HCT116 (cell line): ENCODE measurements at places on chromosomes 1 and 21. TPM values are rescaled to one million over a fixed set of nuclear protein-coding genes. Genes with fewer than 3 reads are reported as not detected.

DNA sequence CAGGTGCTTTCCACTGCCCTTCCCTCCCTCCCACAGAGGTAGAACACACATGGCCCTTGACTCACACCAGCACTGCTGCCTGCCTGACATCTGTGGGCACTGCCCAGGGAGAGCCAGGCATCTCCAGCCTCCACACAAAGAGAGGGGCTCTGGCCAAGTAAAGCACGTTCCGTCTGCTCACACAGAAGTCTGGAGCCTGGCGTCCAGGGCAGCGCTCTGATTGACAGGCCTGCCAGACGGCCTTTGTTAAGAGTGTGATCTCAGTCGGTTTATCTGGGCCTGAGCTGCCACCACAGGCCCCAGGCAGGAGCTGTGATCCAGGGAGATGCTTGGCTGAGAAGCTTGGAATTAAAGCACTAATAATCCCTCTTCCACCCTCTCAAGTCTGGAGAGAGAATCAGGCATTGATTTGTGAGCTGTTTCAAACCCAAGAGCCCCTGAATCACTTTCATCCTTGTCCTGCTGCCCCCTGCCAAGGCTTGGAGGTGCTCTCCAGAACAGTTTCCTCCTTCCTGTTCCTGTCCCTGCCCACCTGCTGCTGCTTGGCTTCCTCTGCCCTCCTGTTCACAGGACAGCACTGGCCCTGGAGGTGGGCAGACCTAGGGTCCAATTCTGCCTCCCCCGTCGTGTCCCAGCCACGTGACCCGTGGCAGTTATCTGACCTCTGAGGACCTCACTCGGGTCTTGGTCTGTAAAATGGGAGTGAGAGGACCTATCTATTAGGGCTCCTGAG, 3.7 kb downstream of the DMRTB1 start:
- no peak for DNase-seq

RGSL1 gene
- total RNA-seq: not detected

DNA sequence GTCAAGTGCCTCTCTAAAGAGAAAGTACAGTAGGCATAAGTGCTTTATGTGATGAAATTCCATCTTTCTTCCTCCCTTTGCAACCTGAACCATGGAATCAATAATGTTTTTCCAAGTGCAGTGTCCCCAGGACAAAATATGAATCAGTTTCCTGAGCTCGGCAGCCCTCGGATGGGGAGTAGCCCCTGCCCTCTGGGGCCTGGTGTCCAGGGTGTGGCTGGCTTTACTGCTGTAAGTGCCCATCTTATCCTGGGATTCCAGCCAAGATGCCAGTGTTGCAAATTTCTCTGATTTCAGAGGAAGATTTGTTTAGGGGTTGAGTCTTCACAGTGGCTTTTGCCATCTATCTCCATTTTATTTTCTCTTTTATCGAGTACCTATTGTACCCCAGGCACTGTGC, 40.5 kb upstream of the SRP9 start:
- no peak for DNase-seq

- no peak for DNase-seq
Measured at GRCh38 chr1:116359060-116359830, 13.8 kb upstream of the ATP1A1 start.

TRIM67 gene
- total RNA-seq: 0.02 TPM

DNA sequence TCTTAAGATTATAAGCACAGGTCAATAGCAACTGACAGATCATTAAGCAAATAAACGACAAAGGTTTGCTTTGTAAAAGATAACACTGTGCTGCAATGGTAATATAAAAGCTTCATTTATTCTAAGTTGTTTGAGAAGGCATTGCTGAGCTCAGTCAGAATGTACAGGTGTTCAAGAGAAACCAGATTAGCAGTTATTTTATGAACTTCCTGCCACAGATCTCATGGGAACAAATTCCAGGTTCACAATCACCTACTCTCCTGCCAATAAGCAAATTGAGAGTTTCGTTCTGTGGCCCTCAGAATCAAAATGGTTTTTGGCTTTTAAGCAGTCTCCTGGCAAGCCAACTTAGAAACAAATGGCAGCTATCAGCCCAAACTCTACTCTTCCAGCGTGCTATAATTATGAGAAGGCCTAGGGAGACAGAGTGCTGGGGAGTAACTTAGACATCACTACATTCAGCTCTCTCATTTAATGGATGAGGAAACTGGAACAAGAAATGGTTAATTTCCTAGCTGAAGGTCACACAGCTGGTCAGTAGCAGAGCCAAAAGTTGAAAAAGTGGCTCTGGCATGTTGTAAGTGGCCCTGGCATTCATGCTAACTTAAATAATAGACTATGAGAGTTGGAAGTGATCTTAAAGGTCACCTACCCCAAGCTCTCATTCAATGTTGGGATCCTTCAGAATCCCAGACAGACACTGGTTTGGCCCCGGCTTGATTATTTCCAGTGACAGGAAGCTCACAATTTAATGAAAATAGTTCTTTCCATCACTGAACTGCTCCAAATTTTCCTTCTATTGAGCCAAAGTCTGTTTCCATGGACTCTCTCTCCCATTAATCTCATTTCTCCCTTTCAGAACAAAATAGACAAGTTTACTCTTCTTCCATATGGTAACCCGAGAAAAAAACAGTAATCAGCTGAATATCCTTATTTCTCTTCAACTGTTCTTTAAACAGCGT, 82.6 kb upstream of the EDEM3 start:
- DNase-seq: no peak

SETD4 gene
- total RNA-seq: 22.7 TPM

DNA sequence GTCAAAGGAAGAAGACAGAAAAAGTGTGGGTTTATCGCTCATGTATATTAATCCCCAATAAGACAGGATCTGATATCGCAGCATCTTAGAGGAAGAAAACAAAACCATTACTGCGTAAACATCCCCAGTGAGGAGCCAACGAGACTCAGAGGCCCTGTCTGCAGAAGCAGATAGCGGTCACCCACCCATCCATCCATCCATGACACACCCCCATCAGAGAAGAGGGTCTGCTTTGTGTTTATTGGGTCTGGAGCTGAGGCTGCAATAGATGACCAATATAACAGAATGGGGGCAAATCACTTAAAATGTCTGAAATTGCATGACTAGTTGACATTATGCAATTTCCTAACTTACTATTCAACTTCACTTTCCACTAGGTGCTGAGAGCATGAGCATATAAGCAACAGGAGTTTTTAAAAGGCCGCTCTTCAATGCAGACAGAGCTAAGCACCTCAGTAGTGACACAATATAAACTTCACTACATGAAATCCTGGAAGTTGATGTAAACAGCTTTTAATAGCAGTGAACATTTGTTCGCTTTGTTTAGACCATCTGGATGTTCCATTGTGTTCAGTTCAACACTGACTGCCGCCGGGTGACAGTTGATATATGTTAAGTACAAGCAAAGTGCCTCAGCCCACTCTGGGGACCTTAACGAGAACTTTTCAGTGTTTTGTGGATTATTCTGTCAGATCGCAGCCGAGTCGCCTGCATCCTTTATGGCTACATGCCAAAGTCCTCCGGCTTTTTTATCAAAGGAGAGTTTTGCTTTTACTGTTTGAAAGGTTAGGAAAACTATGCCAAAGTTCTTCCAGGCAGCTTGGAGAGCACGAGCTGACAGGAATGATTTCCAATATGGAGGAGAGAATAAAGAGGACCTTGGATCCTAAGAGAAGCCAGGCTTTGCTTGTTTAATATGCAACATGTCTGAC, 167.5 kb downstream of the ZNF281 start:
- DNase-seq: no peak

OVAAL gene
- not detected for total RNA-seq

DNA sequence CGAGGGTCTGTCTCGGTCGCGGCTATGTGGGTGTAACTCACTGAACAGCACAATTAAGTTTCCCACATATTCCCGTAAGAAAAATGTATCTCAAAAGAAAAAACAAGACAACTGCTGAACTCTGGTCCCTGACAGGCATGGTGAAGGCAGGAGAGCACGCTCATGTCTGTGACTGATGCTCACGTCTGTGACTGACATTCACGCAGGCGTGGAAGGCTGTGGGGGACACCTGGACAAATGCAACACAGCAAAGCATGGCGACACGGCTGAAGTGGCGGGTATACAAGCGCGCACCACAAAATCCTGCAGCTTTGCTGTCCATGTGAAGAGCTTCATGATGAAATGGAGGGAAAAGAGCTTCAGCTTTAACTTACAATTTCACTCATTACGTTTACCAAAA, 6.0 kb downstream of the PTTG1IP start:
- no peak for DNase-seq

GRCh38 chr1:59541161-59541560, 244.3 kb downstream of the FGGY start:
- DNase-seq: no peak

DNA sequence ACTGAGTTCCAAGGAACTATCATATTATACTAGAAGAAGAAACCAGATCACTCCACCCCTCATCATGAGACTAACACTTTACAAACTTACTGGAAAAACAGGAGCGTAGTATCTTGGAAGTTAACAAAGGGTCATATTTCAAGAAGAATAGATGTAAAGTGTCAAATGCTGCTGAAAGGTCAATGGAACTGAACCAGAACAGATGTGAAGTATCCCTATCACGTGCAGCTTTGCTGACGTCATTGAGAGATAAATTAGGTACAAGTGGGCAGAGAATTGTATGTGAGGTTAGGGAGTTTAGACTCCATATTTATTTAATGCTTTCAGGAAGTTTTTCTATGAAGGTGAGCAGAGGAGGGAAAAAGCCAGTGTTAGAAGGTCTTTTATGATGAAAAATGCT, 483.0 kb downstream of the NCAM2 start:
- DNase-seq: no peak

TPTE gene
- not detected for total RNA-seq

- no peak for DNase-seq
Measured at GRCh38 chr1:206792939-206793607, 20.8 kb upstream of the IL10 start.

CELA2A gene
- total RNA-seq: 1.6 TPM

DNA sequence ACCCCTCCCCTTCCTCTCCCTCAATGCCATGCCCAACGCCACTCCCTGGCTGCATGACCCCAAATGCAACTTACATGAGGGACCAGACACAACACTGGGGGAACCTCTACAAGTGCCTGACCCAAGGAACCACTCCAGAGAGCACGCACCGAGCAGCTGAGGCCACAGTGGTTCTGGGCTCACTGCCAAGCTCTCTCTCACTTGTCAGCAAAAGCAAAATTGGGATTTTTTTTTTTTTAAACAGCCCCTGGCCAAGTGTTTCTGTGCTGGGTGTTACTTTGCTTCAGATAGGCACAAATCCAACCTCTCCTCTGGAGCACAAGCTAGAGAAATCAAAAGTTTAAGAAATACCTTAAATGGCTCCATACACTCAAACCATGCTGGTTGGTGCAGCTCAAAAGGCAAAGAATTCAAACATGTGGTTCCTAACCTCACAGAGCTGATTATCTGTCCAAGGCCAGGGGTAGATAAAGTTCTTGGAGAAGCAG, 363.0 kb downstream of the SETD4 start:
- no peak for DNase-seq

PRKAA2 gene
- 1.6 TPM for total RNA-seq

SMG5 gene
- total RNA-seq: 75.2 TPM

DNA sequence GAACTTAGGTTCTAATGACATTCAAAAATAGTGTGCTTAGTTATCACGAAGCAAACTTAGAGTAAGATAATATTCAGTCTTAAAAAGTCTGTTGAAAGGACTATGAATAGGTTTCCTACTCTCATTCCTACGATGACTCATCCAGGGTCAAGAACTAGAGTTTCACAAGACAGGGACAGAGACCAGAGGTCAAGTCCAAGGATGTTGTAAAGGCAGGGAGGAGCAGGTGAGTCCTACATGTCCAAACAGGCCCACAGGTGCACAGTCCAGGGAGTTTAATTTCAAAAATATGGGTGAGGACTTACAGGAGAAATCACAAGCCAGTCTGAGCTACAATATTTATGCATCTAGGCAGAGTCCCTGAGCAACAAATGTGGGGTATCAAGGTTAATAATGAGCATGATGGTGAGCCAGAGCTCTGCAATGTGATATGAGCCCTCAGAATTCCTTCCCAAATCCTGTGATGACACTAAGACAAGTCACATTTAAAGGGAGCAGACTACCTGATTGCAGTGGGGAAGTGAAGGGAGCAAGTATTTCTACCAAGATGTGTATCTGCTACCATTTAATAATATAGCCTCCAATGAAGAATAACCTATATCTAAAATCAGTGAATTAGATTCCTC, 100.0 kb upstream of the NRIP1 start:
- DNase-seq: no peak

- DNase-seq: no peak
Measured at GRCh38 chr21:45010860-45011259, 63.5 kb upstream of the ADARB1 start.

DNA sequence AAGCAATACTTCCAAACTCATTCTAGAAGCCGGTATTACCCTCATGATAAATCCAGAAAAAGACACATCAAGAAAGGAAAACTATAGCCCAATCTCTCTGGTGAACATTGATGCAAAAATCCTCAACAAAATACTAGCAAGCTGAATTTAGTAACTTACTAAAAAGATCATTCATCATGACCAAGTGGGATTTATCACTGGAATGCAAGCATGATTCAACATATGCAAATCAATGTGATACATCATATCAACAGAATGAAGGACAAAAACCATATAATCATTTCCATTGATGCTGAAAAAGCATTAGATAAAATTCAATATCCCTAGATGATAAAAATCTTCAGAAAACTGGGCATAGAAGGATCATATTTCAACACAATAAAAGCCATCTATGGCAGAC, 402.9 kb downstream of the TGFB2 start:
- DNase-seq: no peak

DNA sequence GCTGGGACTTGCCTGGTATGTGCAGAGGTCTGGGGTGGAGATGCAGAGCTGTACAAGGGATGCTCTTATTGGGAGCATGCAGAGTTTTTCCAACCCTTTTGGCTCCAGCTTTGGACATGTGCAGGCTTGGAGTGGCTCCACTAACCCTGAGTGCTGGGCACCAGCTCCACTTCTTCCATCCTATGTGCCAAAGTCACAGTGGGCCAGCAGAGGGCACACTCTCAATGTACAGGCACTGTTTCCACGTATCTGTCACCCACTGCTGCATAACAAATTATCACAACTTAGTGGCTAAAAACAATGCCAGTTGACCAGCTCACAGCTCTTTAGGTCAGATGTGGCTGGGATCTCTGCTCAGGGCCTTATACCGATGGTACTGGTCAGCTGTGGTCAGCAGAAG, 631.8 kb downstream of the AJAP1 start:
- DNase-seq: no peak

CLCA4 gene
- total RNA-seq: not detected

DNA sequence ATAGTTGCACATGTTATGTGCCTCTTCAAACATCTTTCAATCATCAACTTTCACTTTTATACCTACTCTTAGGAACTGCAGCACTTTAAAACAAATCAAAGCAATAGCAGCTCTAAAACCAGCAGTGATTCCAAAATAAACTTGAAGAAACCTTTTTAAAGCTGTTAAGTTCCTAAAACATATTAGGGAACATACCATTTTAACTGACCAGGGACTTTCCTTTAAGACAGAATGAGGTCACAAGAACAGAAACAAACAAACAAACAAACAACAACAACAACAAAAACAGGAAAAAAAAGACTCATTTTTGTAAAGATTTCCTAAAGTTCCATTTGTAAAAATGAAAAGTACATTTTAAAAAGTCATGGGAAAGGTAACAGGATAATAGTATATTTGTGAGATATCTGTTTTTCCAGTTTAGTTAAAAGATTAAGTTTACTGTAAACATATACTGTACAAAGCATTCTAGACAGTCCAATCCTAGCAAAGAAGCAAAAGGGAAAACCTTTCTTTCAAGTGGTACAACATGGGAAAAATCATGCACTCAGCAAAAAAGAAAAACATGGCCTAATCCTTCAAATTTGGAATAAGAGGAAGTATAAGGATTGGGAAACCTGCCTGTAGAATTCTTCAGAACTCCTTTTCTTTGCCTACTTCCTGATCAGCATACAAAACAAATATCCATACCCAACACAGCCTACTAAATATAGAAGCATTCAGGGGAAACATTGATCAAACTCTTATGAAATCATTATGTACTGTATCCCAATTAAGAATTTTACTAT, 45.5 kb downstream of the EPS15 start:
- no peak for DNase-seq
